AG08396 (cell line): ENCODE measurements at places on chromosomes 11 and 22.
A peak's percentile ranks its signal among the peaks of the same experiment; 100 is the strongest.

GRCh38 chr11:66116576-66117361, 46.7 kb downstream of the PACS1 start:
- DNase-seq, result no peak

GRCh38 chr11:109586789-109587188, 164.8 kb downstream of the C11orf87 start:
- DNase-seq, result no peak

- no peak for DNase-seq
These were observed 34.5 kb upstream of the CYB5R3 start for GRCh38 chr22:42683578-42684283.

DNA sequence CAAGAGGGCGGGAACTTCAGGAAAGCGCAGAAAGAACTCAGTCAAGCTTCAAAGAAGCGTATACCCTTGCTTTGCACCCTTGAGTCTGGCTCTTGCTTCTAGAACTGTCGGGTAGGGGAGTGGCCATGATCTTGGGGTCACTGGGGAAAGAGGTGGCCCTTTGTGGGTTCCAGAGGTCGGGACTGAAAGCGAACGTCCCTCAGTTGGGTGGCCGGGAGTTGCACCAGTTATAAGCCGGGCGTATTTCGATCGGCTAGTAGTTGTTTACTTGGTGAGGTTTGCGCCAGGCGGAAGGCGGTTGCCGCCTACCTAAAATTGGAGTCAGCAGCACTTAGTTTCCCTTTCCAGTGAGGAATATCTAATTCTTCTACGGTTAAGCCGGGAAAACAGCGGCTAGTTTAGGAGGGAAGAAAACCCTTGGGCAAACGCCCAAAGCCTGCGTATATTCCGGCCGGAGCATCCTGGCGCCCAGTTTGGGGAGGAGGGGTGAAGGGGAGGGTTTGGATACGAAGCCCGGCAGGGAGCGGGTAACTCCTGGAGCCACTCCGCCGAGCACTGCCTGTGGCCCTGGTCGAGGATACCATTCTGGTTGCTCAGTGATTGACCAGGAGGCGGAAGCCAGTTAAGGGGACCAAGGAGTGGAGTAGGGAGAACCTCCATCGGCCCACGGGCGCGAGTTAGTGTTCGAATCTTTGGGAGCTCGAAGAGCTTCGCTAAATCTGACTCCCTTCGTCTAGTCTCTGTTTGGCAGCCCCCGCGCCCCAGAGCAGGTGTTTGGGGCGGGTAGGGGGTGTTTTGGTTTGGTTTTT, 807 bp upstream of the WT1 start:
- DNase-seq, result no peak

- DNase-seq, result no peak
These were observed 12.9 kb downstream of the RTN4R start for GRCh38 chr22:20254975-20255946.

DNA sequence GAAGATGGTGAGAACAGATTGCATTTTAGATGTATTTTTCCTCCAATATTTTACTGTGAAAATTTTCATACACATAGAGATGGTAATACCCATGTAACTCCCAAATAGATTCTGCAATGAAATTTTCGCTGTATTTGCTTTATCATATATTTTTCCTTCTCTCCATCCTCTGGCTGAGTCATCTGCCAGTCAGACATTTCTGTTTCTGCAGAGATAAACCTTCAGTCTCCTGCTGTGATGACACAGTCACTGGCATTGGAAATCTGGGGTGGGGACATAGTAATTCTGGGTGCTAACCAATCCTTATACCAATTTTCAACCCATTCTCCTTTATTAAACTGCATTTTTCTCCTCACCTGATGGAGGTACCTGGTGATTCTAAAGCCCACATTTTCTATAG, 33.7 kb downstream of the SVIP start:
- DNase-seq, result no peak

DNA sequence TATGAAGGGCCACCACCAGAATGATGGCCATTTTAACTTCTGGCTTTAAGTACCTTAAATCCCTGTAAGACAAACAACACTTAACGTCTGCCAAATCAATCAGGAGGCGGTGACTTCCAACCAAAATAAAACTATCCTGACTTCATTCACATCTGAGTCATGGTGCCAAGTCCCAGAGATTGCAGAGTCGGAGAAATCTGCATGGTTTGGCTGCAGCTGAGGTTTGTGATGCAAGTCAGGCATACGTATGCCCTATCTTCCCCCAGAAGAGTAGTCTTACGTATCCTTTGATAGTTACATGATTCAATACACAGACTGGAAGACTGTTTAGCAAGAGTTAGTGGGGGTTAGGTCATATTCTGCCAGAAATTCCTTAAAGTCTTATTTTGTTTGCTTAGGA, 1.7 kb upstream of the GAB2 start:
- DNase-seq, result peak; percentile 84

DNA sequence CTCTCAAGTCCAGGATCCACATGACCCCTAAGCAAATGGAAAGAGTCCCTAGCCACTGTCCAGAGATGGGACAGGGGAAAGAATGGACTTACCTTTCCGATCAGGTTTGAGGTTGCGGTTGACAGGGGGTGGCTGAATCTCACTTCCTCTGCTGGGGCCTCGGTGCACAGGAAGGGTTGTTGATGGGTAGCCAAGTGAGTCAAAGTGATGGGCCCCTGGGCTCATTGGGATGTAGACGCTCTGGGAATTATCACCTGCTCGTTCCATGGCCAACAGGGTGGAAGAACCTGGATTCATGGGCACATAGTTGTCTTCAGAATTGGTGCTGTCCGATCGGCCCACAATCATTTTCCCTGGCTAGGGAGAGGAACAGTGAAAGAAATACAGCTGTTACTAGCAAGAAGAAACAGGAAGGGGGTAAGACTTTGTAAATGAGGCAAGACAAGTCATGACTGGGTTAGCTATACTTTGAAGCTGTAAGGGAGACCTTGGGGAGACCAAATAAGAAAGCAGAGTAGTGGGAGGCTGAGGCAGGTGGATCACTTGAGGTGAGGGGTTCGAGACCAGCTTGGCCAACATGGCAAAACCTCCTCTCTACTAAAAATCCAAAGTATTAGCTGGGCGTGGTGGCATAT, 34.7 kb downstream of the USP35 start:
- no peak for DNase-seq

DNA sequence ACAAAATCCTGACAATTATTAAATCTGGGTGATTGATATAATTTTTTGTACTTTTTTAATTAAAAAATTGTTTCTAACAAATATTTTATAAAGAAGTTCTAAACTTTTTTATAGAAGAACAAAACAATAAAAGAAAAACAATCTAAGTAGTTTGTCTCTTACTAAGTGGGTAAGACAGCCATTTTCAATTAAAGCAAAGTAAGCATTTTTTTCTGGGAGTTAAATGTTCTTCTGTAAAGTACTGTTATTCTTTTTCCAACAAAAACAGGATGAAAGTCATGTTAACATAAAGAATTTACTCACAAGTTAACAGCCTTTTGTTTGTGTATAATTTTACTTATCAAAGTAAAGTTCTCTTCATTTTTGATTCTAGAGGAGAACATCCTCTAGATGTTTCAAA, 1029.9 kb downstream of the JRKL start:
- no peak for DNase-seq

GRCh38 chr11:18617688-18618341, 16.3 kb downstream of the SPTY2D1 start:
- no peak for DNase-seq

DNA sequence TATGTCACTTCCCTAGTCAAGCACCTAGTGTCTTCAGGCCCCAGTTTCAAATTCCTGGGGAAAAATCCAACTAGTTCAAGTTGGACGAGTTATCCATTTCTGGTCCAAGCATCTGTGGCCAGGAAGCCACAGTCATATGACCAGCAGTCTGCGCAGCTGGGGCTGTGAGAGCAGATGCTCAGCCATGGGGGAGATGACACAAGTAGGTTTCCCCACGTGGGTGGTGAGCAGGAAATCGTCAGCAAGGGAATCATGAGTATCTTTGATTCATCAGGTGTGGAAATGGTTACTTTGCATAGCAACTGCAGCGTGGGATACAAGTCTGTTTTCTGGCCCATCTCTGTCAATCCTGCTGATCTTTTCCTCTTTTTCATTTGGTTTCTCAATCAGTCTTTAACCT, 185.3 kb downstream of the C11orf91 start:
- DNase-seq, result no peak

DNA sequence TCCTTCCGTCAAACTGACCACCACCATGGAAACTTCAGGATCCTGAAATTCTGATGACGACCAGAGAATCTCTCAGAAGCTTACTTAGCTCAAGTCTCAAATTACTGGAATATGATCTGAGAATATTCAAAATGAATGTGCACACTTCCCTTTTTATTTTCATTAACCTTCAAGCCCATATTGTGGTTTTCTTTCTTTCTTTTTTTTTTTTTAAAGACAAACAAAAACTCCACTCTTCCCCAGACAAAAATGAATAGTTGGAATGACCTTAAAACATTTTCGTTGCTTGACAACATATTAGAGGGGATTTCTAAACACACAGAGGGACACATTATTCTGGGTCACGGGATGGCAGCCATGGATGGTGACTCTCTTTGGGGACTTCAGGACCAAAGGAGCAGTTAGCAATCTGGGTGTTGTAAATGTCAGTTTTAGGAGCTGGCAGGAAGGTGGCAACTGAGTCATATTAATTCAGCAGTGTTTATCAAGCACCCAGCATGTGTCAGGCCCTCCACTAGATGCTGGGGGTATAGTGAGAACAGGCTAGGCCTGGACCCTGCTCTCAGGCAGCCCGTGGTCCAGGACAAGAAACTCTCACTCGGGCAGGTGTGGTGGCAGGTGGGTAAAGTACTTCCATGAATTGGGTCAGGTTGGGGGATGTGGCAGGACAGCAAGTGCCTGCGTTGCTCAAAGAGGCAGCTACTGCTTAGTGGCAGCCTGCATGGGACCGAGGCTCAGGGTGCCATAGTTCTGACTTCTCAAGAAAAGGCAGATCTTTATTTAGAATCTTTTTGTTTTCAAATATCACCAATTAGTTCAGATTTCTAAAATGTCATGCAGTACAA, 126.1 kb downstream of the HIPK3 start:
- DNase-seq, result no peak

DNA sequence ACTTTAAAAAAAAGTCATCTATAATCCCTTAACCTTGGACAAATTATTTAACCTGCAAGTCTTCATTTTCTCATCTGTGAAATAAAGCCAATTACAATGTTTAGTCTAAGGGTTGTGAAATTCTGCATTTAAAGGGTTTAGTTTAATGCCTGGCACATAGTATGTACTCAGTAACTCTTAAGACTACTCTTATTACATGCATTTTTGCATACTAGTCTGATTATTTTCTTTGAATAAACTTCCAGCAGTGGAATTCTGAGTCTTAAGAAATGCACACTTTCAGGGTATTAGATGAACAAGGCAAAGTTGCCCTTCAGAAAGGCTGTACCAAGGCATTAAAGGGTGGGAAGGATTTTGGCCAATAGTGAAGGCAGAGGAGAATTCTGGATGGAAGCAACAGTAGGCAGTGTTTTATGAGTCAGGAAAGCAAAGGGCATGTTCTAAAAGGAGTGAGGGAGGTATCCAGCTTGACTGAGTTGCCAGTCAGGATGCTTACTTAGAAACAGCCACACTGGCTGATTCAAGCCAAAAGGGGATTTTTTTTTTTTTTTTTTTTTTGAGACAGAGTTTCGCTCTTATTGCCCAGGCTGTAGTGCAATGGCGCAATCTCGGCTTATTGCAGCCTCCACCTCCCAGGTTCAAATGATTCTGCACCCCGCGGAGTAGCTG, 50.5 kb downstream of the SWAP70 start:
- DNase-seq, result no peak

DNA sequence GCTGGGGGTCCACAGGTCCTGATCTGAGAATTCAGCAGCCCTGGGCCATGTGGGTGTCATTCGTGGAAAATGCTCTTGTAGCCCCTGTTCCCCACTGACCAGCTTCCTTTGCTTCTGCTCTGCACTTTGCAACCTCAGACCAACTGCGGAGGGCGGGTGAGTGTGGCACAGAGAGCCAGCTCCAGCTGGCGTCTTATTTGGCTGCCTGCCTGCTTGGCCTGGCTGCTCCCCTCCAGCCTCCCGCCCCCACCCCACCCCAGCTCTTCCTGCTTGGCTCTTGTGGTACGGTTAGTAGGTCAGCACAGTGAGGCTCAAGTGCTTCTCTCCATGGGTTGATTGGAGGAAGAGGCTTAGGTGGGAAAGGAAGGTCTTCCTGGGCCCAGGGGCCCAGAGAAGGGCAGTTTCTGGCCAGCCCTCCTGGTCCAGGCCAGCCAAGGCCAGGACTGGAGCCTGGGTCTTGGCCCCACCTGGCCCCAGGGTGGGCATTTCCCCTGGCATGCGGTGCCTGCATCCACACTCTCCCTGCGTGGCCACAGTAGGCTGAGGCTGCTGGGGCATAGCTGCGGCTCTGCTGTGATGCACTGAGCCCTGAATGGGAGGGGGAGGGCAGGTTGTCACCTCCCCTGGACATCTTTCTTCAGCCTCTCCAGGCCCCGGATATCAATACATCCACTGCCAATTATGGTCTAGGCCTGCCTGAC, 26.5 kb downstream of the MYO7A start:
- no peak for DNase-seq

DNA sequence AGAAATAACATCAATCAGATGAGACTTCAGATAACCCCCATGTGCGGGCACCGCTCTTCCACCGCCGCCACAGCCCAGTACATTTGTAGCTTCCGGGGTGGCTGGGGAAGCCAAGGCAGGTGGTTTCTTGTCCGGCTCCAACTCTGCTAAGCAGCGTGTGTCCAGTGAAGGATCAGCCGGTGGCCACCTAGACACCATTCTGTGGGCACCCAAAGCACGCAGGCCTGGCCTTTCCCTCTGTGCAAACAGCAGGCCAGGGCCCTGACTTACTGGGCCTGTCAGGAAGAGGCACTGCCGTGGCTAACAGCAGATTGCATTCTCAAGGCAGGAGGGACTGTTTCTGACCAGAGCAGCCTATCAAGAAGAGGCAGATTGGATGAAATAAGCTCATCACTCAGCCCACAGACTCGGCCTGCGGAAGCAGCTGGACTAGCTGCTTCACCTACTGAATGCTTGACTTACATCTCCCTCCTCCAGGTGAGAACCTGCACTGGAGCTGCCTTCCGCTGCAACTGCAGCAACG, 74.8 kb downstream of the ETS1 start:
- DNase-seq, result no peak

- no peak for DNase-seq
These were observed 12.5 kb upstream of the CCDC117 start for GRCh38 chr22:28759861-28760560.

DNA sequence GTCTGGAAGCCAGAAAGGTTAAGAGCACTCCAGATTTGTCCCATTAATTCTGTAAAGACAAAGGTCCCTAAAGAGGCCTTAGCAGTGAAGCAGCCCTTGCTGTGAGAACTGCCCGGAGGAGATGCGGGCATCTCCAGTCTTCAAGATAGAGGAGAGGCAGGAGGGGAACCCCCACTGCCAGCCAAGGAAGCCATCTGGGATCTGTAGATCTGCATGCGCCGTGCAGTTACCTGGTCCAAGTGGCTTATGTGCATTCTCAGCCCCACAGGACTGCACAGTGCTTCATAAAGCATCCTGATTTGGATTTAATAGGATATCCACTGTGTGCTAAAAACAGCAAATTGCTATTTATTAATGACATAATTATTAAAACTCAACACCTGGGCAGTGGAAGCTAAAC, 834.6 kb downstream of the NTM start:
- DNase-seq, result no peak
